ENCODE measurements at places on chromosomes 16 and 17.

- H3K4me1 ChIP-seq, result peaks cover 42% of the 10 kb centered on the region
- H3K4me3 ChIP-seq, result no peak overlapping the region
- H3K36me3 ChIP-seq, result no peaks in the 10 kb centered on the region
- no peak for DNase-seq
Measured at GRCh38 chr16:80299416-80299815, 241.4 kb upstream of the DYNLRB2 start.

DNA sequence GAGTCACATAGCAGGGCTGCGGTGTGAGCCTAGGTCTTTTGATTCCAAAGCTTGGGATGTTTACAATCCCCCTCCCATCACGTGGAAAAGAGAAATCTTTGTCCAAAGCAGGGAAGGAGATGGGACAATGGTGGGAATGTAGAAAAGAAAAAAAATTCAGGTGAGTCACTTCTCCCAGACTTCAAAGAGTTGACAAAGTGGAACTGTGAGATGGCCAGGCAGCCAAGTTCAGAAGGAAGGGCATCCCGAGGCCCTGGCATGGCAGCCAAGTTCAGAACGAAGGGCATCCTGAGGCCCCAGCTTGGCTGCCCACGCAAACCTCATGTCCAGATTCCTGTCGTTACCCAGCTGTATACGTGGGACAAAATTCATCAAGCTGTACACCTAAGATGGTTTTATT lies 47.5 kb downstream of the FOXL1 start:
- no peaks in the 10 kb centered on the region for H3K27me3 ChIP-seq
- H3K27ac ChIP-seq, result peak overlapping the region; percentile 91
- DNase-seq, result no peak
- H3K4me1 ChIP-seq, result peaks cover 27% of the 10 kb centered on the region
- peaks cover 9% of the 10 kb centered on the region for H3K36me3 ChIP-seq

DNA sequence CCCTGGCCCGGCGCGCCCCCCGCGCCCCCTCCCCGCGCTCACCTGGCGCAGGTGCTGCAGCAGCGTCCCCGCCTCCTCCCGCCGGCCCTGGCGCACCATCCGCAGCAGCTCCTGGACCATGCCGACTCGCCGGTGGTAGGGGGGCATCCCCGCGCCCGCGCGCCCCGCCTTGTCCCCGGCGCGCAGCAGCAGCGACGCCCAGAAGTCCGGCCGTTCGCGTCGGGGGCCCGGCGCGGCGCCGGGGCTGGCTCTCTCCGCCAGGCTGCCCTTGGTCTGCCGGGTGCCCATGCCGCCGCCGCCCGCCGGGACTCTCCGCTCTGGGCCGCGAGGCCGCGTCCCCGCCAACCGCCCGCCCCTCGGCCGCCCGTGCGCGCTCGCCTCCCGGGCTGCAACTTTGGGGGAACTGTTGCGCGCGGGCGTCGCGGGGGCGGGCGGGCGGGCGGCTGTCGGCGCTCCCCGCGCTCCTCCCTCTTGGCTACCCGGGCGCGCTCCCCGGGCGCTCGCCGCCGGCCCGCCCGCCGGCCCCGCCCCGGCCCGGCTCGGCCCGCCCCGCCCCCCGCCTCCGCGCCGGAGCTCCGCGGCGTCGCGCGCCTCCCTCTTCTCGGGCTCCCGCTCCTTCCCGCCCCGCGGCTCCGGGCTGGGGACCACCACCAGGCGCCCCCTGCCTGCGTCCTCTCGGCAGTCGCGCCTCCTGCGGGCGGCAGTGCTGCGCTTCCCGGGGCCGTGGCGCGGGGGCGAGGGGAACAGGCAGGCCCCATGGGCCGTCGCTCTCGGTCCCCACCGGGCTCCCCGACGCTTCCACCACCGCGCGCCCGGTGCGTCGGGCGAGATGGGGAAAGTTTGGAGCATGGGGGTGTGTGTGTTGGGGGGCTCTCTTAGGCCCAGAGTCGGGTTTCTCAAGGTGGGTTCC lies at the start of gene LRRC75A:
TSS of gene LRRC75A (minus strand) at position 491 of the 910 bp plus-strand sequence. CDS start at position 288, 203 bp downstream.
- H3K4me1 ChIP-seq, result peaks cover 10% of the 10 kb centered on the region
- H3K27me3 ChIP-seq, result peaks cover 41% of the 10 kb centered on the region
- no peak within 1 kb of the TSS for H3K27ac ChIP-seq

DNA sequence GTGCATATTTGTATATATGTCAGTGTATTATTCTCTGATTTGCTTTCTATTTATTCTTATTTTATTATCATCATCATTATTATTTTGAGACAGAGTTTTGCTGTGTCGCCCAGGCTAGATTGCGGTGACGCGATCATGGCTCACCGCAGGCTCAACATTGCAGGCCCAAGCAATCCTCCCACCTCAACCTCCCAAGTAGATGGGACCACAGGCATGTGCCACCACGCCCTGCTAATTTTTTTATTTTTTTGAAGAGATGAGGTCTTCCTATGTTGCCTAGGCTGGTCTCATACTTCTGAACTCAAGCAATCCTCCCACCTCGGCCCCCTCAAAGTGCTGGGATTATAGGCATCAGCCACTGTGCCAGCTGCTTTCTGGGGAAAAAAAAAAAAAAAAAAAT lies 8.4 kb upstream of the ARHGAP17 start:
- no peaks in the 10 kb centered on the region for H3K27me3 ChIP-seq
- H3K36me3 ChIP-seq, result no peaks in the 10 kb centered on the region
- H3K4me3 ChIP-seq, result no peak overlapping the region
- no peak overlapping the region for H3K27ac ChIP-seq
- DNase-seq, result no peak

GRCh38 chr17:65848751-65849150 lies 287.3 kb upstream of the AXIN2 start:
- no peak overlapping the region for H3K4me3 ChIP-seq
- H3K27ac ChIP-seq, result peak overlapping the region; percentile 27
- DNase-seq, result no peak
- H3K4me1 ChIP-seq, result peaks cover 18% of the 10 kb centered on the region
- no peaks in the 10 kb centered on the region for H3K27me3 ChIP-seq

- peaks cover 3% of the 10 kb centered on the region for H3K36me3 ChIP-seq
- H3K27me3 ChIP-seq, result peaks cover 46% of the 10 kb centered on the region
- H3K27ac ChIP-seq, result no peak overlapping the region
- peak overlapping the region; percentile 72 for H3K4me3 ChIP-seq
- H3K4me1 ChIP-seq, result peaks cover 28% of the 10 kb centered on the region
Measured at GRCh38 chr17:50559674-50560184, 786 bp upstream of the CACNA1G start.

- H3K36me3 ChIP-seq, result no peaks in the 10 kb centered on the region
- no peak overlapping the region for H3K27ac ChIP-seq
- no peaks in the 10 kb centered on the region for H3K4me1 ChIP-seq
- peak; percentile 67 for DNase-seq
- H3K4me3 ChIP-seq, result no peak overlapping the region
Measured at GRCh38 chr17:79651761-79652160, 40.9 kb upstream of the RBFOX3 start.

DNA sequence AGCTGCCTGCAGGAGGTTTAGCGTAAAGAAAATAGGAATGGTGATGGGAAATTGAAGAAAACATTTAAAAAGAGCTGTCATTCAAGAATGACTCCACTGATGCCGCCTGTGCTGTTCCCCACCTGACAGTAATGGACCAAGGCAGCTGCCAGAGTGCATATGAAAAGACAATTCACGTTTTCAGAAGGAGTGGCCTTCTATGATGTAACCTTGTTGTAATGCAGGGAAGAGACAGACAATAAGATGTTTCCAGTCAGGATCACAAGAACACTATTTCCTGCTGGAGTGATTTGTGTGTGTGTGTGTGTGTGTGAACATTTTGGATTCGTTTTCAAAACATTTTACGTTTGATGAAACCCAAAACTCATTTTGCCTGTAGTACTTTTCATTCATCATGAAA lies 203.7 kb downstream of the LGALS9B start:
- H3K4me3 ChIP-seq, result no peak overlapping the region
- peak overlapping the region; percentile 23 for H3K27ac ChIP-seq
- no peaks in the 10 kb centered on the region for H3K36me3 ChIP-seq

- H3K27ac ChIP-seq, result no peak overlapping the region
- H3K36me3 ChIP-seq, result no peaks in the 10 kb centered on the region
- no peak overlapping the region for H3K4me3 ChIP-seq
- DNase-seq, result no peak
- H3K27me3 ChIP-seq, result no peaks in the 10 kb centered on the region
- H3K4me1 ChIP-seq, result peaks cover 3% of the 10 kb centered on the region
Measured at GRCh38 chr17:2511138-2511461, 588 bp downstream of the METTL16 start.

DNA sequence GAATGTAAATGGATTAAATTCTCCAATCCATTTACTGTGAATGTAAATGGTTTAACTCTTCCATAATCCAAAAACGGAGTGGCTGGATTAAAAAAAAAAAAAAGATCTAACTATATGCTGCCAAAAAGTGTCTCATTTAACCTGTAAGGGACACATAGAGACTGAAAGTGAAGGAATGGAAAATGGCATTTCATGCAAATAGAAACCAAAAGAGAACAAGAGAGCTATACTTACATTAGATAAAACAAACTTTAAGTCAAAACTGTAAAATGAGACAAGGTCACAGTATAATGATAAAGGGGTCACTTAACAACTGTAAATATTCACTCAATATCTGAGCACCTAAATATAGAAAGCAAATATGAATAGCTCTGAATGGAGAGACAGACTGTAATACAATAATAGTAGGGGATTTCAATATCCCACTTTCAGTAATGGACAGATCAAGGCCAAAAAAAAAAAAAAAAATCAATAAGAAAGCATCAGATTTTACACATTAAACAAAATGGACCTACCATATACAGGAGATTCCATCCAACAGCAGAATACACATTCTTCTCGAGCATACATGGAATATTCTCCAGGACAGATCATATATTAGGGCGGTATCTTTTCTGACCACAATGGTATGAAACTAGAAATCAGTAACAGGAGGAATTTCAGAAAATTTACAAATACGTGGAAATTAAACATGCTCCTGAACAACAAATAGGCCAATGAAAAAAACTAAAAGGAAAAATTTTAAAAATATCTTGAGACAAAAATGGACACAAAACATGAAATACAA lies 36.4 kb downstream of the CDR2 start:
- peaks cover 5% of the 10 kb centered on the region for H3K4me1 ChIP-seq
- H3K4me3 ChIP-seq, result no peak overlapping the region
- no peaks in the 10 kb centered on the region for H3K27me3 ChIP-seq
- DNase-seq, result no peak

GRCh38 chr17:55845385-55845784 lies 94.5 kb downstream of the PCTP start:
- no peaks in the 10 kb centered on the region for H3K4me1 ChIP-seq
- H3K36me3 ChIP-seq, result no peaks in the 10 kb centered on the region
- no peak overlapping the region for H3K4me3 ChIP-seq

GRCh38 chr16:88599825-88600538 lies 29.8 kb downstream of the ZC3H18 start:
- peaks cover 45% of the 10 kb centered on the region for H3K36me3 ChIP-seq
- H3K4me3 ChIP-seq, result no peak overlapping the region
- no peaks in the 10 kb centered on the region for H3K27me3 ChIP-seq
- H3K27ac ChIP-seq, result no peak overlapping the region

DNA sequence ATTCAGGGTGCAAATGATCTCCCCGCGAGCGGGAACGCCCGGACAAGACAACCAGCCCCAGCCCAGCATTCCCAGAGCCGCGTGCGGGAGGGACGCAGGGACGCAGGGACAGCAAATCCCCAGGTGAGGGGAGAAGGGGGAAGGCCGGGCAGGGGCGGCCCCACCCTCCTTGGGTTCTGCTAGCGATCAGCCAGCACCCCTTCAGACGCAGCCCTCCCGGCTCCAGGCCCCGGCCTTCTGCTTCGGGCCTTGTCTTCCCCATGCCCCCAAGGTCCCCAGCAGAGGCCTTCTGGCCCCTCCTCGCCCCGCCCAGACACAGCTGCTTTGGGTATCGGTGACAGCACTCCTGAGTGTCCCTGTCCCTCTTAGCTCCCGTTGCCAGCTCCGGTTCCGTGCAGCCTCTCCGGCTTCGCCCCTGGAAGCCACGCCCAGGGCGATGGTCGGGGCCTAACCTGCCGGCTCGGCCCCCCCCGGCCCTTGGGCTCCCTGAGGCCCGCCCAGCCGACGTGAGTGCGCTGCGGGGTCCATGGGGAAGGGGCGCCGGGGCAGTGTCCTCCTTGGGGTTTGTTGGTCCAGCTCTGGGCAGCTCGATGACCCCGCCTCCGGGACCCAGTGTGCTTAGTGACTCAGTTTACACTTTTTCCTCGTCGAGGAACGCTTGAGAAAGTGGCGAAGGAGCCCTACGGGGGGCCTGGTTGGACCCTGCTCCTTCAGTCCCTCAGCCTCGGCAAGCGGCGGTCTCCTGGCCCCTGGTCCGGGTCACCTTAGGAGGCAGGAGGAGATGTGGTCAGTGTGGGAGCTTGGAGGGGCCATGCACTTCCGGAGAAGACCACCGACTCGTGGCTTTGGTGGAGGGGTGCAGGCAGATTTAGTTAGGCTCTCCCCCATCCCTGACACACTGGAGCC lies 50.5 kb upstream of the AMZ2 start:
- H3K4me1 ChIP-seq, result peaks cover 27% of the 10 kb centered on the region
- no peak overlapping the region for H3K27ac ChIP-seq
- DNase-seq, result no peak
- H3K27me3 ChIP-seq, result peaks cover 60% of the 10 kb centered on the region

DNA sequence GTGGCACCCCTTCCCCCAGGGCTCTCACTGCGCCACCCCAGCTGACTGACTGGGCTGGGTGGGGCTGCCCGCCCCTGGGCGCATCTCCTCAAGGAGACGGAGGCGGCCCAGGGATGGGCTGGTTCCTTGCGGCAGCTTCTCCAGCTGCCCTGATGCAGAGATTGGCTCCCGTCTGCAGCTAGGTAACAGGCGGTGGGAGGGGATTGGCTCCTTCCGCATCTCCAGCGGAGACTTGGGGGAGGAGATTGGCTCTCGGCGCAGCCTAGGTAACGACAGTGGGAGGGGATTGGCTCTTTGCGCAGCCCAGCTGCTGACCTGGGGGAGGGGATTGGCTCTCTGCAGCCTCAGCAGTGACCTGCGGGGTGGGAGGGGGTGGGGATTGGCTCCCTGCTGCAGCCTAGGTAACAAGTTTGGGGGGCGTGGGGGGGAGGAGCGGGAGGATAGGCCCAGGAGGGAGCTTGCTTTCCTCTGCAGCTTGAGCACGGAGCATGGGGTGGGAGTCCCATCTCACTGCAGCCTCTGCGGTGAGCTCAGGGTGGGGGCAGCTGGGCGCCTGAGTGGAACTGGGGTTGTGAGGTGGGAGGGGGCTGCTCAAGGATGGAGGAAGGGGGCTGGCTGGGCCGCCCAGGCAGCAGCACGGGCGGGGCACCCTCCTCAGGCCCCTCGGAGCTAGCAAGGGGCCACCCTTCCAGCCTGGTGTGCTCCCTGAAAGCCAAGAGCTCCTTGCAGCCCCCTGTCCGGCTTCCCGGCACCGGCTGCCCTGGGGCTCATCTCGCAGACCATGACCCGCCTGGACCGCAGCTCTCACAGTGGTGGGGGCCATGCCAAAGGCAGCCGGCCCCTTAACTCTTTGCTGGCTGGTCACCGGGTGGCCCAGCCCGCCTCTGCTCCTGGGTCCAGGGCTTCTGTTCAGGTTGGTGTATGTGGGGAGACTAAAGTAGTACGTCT lies 6.4 kb downstream of the NFE2L1 start:
- H3K27me3 ChIP-seq, result no peaks in the 10 kb centered on the region
- H3K36me3 ChIP-seq, result peaks cover 39% of the 10 kb centered on the region
- peaks cover 70% of the 10 kb centered on the region for H3K4me1 ChIP-seq
- H3K4me3 ChIP-seq, result peak overlapping the region; percentile 93

All from osteocyte (in vitro differentiated cells).